Activated CD8-positive, alpha-beta memory T cell treated with anti-CD3 and anti-CD28 coated beads for 1 hour (primary cell): ENCODE measurements at places on chromosomes 5 and 9.

DNA sequence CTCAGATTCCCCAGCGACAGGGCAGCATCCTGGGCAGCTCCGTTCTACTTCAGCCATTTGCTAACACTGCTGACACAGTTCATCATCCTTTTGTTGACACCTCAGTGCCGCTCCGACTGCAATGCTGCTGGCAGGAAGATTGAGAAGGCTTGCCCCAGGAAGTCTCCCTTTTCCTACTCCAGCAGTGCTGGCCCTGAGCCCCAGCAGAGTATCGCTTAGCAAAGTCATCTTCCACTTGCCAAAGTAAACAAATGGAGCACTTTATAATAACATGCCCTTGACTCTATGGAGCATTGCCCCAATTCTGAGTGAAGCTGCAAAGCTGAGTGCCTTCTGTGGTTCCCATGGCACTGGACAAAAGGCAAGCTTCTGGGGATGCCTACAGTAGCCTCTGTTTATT is 32.2 kb downstream of the PRLR start:
- no peak for DNase-seq

GRCh38 chr9:113650207-113651131 is 186.9 kb downstream of the RGS3 start:
- DNase-seq: no peak

GRCh38 chr5:1835431-1835830 is 34.2 kb downstream of the NDUFS6 start:
- no peak for DNase-seq

GRCh38 chr5:143086546-143086907 is 316.4 kb downstream of the ARHGAP26 start:
- DNase-seq: no peak

- DNase-seq: no peak
Measured at GRCh38 chr5:124132843-124133242, 613.6 kb downstream of the ZNF608 start.
